ENCODE measurements at places on chromosomes 4 and X. TPM values are rescaled to one million over a fixed set of nuclear protein-coding genes. Genes with fewer than 3 reads are reported as not detected.

DNA sequence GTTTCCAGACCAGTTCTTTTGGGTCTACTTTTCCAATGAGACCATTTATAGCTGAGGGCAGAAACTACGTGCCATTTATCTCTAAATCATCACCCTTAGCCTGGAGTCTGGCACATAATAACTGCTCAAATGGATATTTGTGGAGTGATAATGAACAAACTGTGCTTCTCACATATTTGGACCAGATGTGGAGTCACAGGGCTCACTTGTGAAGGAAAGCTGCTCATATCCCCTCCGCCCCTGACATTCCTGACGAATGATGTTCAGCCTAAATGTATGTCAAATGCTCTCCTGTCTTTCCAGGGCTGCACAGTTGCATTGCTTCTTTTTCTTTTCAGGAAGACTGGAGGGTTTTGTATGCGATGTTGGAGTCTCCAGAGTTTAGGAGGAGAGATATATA lies 110.1 kb downstream of the GBA3 start:
- H3K4me3 ChIP-seq, result no peak overlapping the region
- DNase-seq, result no peak
- no peaks in the 10 kb centered on the region for H3K36me3 ChIP-seq
- no peaks in the 10 kb centered on the region for H3K27me3 ChIP-seq
- H3K27ac ChIP-seq, result no peak overlapping the region

DNA sequence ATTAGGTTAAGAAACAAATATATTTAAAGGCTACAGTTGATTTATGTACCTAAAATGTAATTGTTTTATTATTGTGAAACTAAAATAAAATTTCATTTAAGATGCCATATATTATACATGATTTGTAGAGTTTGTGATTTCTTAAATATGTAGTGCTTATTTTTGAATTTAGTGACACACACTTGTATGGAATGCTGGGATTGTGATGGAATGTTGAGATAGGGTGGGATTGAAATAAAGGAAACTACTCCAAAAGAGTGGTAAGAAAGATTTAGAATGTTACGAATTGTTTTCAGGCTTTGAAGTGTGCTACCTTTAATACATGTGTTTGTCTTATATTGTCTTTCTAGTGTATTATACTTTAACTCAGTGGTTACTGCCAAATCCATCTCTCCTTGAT lies 330.3 kb upstream of the PITX2 start:
- H3K4me3 ChIP-seq, result no peak overlapping the region
- no peaks in the 10 kb centered on the region for H3K36me3 ChIP-seq
- DNase-seq, result no peak
- no peaks in the 10 kb centered on the region for H3K4me1 ChIP-seq
- H3K27ac ChIP-seq, result no peak overlapping the region

DNA sequence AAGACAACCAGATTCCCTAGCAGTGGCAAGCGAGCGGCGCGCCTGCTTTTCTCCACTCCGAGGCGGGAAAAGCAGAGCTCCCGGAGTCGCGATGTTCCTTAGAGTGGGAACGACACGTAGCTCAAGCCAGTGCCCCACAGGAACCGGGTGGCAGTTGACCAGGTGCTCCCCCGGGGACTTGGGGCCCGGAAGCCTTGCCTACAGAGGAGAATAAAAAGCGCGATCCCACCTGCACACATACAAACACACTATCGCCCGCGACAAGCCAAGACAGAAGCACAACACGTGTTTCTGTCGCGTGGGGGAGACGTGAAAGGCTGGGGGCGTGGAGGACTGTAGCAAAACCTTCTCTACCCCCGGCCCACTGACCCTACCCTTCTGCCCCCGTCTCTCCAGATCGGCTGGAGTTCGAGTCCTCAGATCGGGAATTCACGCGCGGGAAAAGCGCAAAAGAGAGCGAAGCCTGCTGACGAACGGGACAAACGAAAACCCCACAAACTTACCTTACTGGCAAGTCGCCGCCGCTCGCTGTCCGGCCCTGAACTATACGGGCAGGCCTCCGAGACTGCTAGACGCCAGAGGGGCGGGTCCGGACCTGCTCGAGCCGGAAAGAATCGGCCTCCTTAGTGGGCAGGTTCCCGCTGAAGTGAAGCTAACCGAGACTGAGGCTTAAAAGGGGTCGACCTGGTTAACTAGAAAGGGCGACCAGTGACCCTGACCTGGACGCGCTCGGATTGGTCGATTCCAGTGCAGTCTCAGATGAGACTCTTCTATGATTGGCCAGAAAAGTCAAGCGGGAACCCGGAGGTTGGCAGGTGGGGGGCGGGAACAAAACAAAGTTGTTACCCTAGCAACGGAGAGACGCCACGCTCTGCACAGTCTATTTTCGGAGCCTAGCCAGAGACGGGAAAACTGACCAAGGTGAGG lies at the start of the genes DNAAF6 and NUP62CL:
TSS of gene DNAAF6 (plus strand) at position 842 of the 927 bp plus-strand sequence. CDS start 6,265 bp downstream, outside the sequence.
TSS of gene NUP62CL (minus strand) at position 664 of the 927 bp plus-strand sequence. CDS start 31,287 bp downstream, outside the sequence.
- peaks cover 4% of the 10 kb centered on the region for H3K27me3 ChIP-seq
- no peaks in the 10 kb centered on the region for H3K4me1 ChIP-seq
- no peaks in the 10 kb centered on the region for H3K36me3 ChIP-seq
- DNase-seq, result peak; percentile 36
- peak within 1 kb of the TSS; percentile 65 for H3K4me3 ChIP-seq

DNA sequence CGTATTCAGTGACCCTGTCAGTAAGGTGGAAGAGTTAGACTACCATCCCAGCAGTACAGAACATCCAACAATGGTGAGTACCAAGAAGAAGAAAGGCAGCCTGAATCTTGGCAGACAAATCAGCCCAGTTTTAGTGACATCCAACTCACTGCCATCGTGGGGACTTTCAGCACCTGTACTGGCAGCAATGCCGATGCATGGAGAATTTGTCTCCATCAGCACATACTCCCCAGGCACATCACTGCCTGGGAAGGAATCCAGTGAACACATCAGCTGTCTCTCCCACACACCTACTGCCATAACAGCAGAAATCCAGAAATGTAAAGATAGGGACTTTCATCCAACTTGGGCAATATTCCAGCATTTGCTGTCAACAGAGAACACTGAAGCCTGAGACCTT lies 29.8 kb downstream of the PTCHD1 start:
- H3K36me3 ChIP-seq, result no peaks in the 10 kb centered on the region
- no peaks in the 10 kb centered on the region for H3K27me3 ChIP-seq
- no peak for DNase-seq
- no peak overlapping the region for H3K27ac ChIP-seq

DNA sequence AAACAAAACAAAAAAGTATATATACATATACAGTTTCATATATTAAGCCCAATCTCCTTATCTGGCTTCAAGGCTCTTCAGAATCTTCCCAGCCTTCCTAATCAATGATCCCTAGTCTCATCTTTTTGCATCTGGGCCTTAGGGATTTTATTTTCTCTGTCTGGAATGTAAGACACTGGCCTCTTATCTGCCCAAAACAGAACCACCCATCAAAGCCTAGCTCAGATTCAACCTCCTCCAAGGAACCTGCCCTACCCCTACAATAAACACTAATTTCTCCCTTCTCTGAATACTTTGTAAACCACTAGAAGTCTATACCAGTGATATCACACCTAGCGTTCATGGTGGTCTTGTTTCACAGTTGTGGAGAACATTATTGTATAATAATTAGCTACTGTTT lies 23.2 kb upstream of the GAB1 start:
- no peaks in the 10 kb centered on the region for H3K27me3 ChIP-seq
- peaks cover 10% of the 10 kb centered on the region for H3K4me1 ChIP-seq
- no peaks in the 10 kb centered on the region for H3K36me3 ChIP-seq
- no peak overlapping the region for H3K27ac ChIP-seq

DNA sequence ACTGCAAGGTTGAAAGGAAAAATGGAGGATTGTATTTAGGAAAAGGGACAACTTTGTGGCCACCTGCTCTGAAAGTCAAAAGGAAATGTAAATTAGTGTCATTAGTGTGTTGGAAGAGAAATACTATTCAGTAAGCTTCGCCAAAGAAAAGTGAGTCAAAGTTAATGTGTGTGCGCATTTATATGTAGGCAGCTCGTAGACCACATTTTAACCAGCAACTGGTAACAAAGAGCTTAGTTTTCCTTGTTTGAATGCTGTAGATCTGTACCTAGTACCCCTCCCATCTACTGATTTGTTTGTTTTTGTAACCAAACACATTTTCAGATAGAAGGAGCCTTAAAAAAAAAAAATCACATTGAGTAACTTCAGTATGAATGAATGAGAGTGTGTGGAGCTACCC lies 69.3 kb downstream of the GPAT3 start:
- H3K27me3 ChIP-seq, result no peaks in the 10 kb centered on the region
- H3K4me1 ChIP-seq, result peaks cover 41% of the 10 kb centered on the region
- H3K4me3 ChIP-seq, result no peak overlapping the region
- no peak for DNase-seq
- peaks cover 12% of the 10 kb centered on the region for H3K36me3 ChIP-seq

- no peak overlapping the region for H3K27ac ChIP-seq
- DNase-seq, result no peak
- no peaks in the 10 kb centered on the region for H3K27me3 ChIP-seq
- H3K4me3 ChIP-seq, result no peak overlapping the region
- H3K36me3 ChIP-seq, result no peaks in the 10 kb centered on the region
- peaks cover 14% of the 10 kb centered on the region for H3K4me1 ChIP-seq
These were observed 77.4 kb downstream of the MTMR1 start for GRCh38 chrX:150770623-150771022.

- H3K4me1 ChIP-seq, result no peaks in the 10 kb centered on the region
- DNase-seq, result no peak
- H3K4me3 ChIP-seq, result no peak overlapping the region
- no peak overlapping the region for H3K27ac ChIP-seq
- no peaks in the 10 kb centered on the region for H3K27me3 ChIP-seq
- no peaks in the 10 kb centered on the region for H3K36me3 ChIP-seq
These were observed 34.0 kb upstream of the GYPA start for GRCh38 chr4:144174401-144175067.

INTS6L gene
- 2.3 TPM for total RNA-seq

CC2D2A gene
- 9.6 TPM for total RNA-seq

MSANTD1 gene
- total RNA-seq, result 0.44 TPM

Data from left ventricle myocardium inferior (tissue), 1 donor.